ENCODE measurements at places on chromosomes 7 and 10.

DNA sequence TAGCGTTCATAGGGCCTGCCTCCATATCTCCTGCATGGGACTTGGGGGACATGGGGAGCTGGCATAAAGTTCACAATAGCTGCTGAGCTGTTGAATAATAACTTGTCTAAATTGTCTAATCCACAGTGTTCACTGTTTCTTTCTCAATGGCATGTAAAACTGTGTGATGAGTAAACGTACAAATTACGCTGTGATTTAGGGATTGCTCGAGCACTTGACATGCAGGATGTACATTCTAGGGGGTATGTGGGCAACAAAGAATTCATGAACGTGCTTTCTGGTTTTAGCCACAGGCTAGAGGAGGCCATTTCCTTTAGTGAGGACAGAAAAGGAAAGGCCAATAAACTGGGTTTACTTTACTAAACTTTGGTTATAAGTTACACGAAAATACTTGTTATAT lies 534.2 kb upstream of the ZWINT start:
- DNase-seq = no peak

GRCh38 chr7:46440186-46440585 lies 519.1 kb upstream of the IGFBP3 start:
- DNase-seq = no peak

DNA sequence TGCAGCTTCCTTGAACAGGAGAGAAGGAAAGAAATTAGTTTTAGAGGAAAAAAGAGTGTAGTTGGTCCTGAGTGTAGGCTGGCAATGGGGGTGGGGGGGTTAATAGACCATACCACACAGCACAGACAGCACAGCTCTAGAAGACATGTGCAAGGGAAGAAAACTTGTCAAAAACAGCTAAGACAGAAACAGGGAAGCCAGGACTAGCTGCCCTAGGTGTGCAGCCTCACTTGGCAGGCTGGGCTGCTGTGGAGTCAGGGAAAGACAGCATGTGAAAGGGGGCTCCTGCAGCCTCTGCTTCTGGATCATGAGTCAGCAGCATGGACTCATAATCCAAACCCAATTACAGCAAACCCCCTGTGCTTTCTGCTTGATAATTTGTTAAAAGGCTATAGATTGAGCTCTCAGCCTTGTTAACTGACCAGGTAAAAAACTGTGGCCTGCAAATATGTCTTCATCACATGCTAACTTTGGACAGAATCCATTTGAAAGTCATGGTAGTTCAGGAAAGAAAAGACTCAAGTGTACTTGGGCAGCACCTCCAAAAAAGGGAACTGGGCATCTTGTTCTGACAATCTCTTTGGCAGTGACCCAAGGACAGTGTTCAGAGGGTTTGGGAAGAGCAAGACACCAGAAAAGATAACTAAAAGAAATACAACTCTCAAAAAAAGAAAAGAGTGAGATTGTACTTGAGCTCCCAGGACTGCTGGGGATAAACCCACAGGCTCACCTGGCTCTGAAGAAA lies 142.2 kb upstream of the VWC2 start:
- DNase-seq = no peak

GRCh38 chr7:112116894-112117293 lies 89.3 kb downstream of the DOCK4 start:
- DNase-seq = no peak

DNA sequence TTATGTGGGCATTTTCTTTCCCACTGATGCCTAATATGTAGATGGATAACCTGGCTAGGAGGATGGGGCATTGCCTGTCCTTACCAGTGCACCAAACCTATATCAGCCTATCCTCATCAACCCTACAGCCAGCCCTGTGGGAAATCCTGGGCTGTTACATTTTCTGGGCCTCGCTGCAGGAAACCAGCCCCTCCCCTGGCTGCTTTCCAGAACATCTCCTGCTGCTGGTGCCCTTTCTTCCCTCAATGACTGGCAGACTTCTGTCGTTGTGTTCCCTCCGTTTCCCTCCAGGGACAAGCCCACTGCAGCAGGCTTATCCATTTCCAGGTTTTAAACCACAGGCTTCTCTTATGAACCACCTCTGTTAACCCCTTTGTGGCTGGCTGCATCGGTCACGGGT lies 486.1 kb upstream of the COBL start:
- DNase-seq = no peak

GRCh38 chr10:75722609-75723008 lies 291.2 kb downstream of the LRMDA start:
- no peak for DNase-seq

DNA sequence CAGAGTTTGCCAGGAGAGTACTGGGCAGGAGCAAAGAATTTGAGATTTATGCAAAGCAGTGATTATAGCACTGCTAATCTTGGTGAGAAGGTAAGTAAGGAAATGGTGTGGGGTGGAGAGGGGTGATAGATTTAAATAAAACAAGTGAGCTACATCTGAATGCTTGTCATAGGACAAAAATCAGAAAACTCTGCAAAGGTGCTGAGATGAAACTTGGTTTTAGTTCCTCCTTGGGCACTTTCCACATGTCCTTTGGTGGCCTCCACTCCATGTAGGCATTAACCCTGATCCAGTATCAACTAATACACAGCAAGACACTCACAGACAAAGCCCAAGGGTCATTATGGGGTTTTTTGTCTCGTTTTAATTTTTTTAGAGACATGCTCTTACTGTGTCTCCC lies 25.7 kb upstream of the FAM107B start:
- no peak for DNase-seq
